ENCODE measurements at places on chromosomes 5 and 9.

DNA sequence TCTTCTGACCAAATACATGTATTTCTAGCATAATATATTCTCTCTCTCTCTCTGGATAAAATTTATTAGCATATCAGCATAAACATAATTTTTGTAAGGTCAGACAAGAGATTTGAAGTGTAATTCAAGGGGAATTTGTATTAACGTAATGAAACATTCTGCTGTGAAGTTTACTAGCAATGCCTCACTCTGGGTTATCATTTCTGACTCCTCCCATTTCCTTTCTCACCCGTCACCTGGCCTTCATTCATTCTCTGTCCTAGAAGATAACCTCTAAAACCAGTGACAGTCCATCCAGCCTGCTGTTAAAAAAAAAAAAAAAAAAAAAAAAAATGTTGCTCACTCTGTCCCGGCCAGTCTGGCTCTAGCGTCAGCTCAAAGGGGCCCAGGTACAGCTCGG is 27.1 kb downstream of the GRAMD2B start:
- no peak for DNase-seq

DNA sequence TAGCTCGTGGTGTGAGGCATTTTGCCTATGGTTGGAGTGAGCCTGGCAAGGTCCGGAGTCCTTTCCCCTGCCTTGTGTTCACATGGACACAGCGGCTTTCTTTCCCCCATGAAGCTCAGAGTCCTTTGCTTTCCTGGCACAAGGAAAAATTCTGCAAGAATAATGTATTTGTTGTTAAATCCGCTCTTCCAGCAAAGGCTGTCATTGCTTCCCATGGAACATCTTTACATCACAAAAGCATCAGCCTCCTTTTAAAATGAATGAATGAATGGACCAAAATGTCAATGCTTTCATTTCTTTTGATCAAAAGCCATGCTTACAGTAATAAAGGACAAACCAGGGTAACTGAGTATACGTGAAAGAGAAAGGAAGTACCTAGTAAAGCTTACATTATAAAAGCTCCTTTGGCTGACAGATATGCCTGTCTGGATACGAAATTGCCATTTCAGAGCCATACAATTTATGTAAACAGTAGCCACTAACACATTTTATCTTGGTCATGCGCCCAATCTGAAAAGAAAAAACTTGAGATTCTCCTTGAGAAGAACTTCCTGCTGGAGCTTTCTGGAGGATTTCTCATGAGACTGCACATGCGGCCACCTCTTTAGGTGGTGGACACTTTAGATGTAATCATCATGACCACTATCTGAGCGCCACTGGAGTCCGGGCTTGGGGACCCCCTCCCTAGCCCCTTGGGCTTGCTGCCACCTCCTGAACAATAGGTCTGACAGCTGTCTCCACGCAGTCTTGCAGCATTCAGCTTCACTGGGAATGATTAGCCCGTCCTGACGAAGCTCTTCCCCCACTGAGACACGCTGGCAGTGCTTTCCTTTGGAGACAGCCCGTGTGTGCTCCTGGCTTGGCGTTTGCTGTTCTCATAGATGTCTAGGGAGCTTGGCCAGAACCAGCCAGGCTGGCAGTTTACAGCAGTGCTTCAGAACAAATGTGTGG is 355.9 kb downstream of the ADAMTS6 start:
- no peak for DNase-seq

- no peak for DNase-seq
Observed at GRCh38 chr9:30075451-30076199, 2308.8 kb upstream of the ACO1 start.

DNA sequence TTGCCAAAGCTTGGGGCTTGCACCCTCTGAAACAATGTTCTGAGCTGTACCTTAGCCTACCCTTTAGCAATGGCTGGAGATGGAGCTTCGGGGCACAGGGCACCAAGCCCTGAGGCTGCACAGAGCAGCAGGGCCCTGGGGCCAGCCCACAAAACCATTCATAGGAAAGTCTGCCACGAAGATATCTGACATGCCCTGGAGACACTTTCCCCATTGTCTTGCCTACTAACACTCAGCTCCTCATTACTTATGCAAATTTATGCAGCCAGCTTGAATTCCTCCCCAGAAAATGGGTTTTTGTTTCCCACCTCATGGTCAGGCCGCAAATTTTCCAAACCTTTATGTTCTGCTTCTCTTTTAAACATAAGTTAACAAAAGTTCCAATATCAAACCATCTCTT is 105.7 kb downstream of the DTWD2 start:
- DNase-seq, result no peak

DNA sequence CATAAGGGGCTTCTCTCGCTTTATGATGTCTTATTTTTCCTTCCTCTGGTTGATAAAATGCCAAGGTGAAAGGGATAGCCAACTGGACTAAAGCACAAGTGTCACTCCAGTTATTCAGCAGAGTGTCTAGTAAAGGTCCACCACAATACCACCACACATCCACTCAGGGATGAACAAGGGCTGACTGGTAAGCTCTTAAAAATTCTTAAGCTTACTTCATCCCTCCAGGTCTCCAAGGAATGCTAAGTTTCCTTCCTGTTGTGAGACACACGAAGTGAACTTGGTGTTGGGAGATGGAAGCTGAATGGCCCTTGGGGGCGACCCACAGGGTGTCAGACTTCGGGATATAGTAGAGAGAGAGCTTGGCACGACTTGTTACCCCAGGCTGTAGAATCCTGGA is 3.2 kb upstream of the HMGCS1 start:
- no peak for DNase-seq

GRCh38 chr9:72390907-72391306 is 25.9 kb upstream of the ZFAND5 start:
- DNase-seq, result no peak

DNA sequence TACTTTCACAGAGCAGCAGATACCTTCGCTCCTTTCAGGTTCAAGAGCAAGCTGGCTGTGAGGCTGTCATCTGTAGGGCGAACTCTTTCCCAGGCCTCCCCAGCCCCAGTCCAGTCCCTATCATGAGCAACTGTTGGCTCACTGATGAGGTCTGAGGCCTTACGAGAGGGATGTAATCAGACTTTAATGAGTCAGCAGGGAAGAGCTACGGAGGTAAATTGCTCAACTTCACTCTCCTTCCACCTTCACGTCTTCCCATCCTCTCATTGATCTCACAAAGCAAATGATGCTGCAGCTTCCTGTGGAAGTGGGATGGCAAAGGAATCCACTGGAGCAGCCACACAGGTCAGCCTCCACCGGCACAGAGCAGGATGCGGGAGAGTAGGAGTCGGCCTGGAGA is 130.7 kb upstream of the TBCA start:
- no peak for DNase-seq

- no peak for DNase-seq
Observed at GRCh38 chr5:95623706-95624105, 3.8 kb downstream of the GPR150 start.

- no peak for DNase-seq
Observed at GRCh38 chr9:93089024-93089423, 7.0 kb upstream of the CARD19 start.

- DNase-seq, result peak; percentile 29
Observed at GRCh38 chr9:38088006-38088925, 19.2 kb upstream of the SHB start.

GRCh38 chr5:177133096-177133852 is at the start of gene NSD1:
Gene NSD1 (plus strand): TSS chr5:177133773. CDS start chr5:177135104, 1,331 bp downstream.
- peak; percentile 88 for DNase-seq

GRCh38 chr5:166532456-166533220 is 1758.8 kb upstream of the WWC1 start:
- no peak for DNase-seq

- DNase-seq, result no peak
Observed at GRCh38 chr5:56111404-56111781, 116.6 kb upstream of the IL6ST start.

DNA sequence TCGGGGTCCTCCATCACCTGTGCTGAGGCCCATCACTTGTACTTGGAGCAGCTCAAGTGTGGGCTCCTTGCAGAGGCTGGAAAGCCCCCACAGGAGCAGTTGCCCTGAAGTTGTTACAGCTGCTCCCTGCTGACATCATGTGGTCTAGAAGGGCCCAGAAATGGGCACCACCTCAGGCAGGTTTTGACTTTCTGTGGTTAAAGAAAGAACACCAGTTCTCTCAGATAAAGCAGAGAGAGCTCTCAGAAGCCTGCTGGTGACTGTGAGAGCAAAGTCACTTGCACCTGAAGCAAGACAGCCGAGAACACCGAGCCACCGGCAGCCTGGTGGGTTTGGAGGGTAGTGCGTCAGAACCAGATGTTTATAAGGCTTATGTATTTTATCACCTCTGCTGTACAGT is 70.4 kb downstream of the MVB12B start:
- DNase-seq, result no peak

GRCh38 chr5:134119720-134120119 is 5.2 kb downstream of the TCF7 start:
- DNase-seq, result no peak

DNA sequence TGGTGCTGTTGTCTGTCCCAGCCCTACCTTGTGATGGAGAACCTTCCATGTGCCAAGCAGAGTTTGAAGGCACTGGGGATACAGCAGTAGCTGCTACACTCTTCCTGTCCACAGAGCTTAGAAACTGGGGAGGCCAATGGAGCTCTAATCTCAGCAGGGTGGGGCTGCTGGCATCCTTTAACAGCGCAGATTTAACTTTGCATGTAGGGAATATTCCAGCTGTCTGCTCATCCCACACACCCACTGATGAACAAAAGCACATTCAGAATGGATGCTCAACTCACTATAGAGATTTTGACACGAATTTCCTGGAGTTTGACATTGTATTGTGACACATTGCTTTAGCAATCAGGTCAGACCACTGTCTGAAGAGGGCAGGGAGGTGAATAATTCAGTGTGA is 49.0 kb downstream of the TMEM215 start:
- no peak for DNase-seq

- no peak for DNase-seq
Observed at GRCh38 chr5:163489055-163489744, 16.2 kb upstream of the MAT2B start.

DNA sequence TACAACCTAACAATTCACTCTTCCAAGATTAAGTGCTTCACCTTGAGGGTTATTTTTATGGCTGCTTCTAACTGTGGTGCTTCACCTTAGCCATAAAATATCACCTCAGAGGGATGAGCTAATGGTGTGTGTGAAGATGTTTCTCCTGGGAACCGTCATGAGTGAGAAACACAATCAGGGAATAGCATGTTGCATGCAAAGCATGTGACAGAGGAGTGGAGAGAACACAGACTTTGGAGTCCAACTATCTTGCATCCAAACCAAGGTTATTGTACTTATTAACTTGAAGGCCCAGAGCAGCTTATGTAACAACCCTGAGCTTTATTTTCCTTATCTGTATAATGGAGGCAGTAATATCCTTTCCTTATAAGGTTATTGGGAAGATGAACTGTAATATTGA is 1089.0 kb upstream of the DMAC1 start:
- no peak for DNase-seq

Measured in stimulated activated CD4-positive, alpha-beta T cell treated with anti-CD3 and anti-CD28 coated beads, Interleukin-1b, Interleukin-23, amount 100 ng/mL, for 1 hour (primary cell).